Stimulated activated CD4-positive, alpha-beta T cell treated with anti-CD3 and anti-CD28 coated beads, Interleukin-12 subunit alpha, Interleukin-12 subunit beta, amount 100 ng/mL, for 24 hours (primary cell): ENCODE measurements at places on chromosomes 3 and 15.

DNA sequence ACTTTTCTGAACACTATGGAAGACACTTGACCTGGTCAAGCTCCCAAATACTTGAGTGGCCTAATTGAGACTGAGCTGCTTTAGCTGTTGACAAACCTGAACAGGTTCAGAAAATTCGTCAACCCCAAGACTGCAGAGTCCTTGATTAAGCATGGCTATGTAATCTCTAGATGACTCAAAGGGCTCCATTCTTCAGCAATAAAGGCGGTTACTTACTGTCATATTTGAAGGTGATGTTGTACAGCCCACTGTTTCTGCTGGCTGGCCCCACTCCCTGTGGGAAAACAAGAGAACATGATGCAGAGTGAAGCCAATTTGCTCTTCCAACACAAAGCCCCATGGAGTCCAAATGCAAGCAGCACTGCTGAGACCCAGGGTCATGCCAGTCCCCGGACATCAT is 45.1 kb downstream of the IL17RD start:
- no peak for DNase-seq

GRCh38 chr15:80577552-80578205 is 117.4 kb upstream of the ABHD17C start:
- no peak for DNase-seq

- no peak for DNase-seq
Measured at GRCh38 chr15:70214276-70214675, 116.6 kb upstream of the TLE3 start.

DNA sequence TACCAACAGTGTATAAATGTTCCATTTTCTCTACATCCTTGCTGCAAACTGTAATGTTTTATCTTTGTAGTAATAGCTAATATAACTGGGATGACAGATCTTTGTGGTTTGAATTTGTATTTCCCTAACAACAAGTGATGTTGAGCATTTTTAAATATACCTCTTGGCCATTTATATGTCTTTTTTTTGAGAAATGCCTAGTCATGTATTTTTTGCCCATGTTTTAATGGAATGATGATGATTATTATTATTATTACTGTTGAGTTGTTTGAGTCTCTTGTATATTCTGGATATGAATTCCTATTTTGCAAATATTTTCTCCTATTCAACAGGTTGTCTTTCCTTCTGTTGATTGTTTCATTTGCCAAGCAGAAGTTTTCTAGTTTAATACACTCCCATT is 654.9 kb downstream of the ZPLD1 start:
- no peak for DNase-seq

GRCh38 chr3:195909644-195910498 is 1.5 kb upstream of the TNK2 start:
- DNase-seq = peak; percentile 81

DNA sequence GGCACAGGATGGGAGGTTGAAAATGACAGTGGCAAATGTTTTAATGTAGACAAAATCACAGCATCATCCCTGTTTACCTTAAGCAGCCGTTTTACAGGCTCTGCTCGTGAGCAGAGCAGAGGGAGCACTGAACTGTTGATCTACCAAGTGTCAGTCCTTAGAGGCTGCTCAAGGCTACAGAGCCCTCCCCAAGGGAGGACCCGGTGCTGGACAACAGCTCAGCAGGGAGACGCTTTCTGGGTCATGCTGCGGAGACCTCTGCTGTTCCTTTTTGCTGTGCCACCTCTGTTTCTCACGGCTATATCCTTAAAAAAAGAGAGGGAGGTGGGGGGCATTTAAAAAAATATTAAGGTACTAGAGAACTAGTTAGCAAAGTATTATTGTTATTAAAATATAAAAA is 400.2 kb downstream of the GABRB3 start:
- no peak for DNase-seq

GRCh38 chr3:154247806-154248415 is 76.4 kb downstream of the DHX36 start:
- no peak for DNase-seq

- no peak for DNase-seq
Measured at GRCh38 chr3:168251371-168251770, 155.6 kb upstream of the GOLIM4 start.

DNA sequence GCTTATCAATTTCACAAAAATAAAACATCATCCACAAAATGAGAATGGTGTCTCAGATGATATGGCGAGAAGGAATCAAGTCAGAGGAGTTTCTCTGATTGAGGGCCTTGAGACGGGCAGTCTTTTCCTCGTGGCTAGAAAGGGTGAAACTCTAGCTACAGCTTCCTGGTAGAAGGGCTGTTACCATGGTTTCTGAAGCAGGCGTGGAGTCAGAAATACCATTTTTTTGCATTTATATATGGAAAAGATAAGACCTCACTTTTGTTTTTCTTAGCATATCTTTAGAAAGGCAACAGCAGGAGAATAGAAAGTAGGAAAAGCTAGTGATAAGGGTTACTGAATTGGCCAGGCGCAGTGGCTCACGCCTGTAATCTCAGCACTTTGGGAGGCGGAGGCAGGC is 17.3 kb upstream of the SAMD7 start:
- DNase-seq = no peak

GRCh38 chr15:101578443-101578894 is 73.7 kb downstream of the TM2D3 start:
- DNase-seq = no peak

- no peak for DNase-seq
Measured at GRCh38 chr15:73782344-73782959, 29.3 kb upstream of the INSYN1 start.

GRCh38 chr15:36936613-36937012 is 163.7 kb downstream of the MEIS2 start:
- no peak for DNase-seq

- DNase-seq = no peak
Measured at GRCh38 chr3:4078903-4079302, 224.3 kb upstream of the SETMAR start.

- no peak for DNase-seq
Measured at GRCh38 chr3:122094125-122094524, 39.0 kb downstream of the CD86 start.

- DNase-seq = peak; percentile 23
Measured at GRCh38 chr3:43477600-43477999, 144.2 kb downstream of the ANO10 start.

GRCh38 chr3:82088749-82089148 is 327.3 kb upstream of the GBE1 start:
- no peak for DNase-seq

- no peak for DNase-seq
Measured at GRCh38 chr15:64571857-64572291, 111.5 kb downstream of the ZNF609 start.

DNA sequence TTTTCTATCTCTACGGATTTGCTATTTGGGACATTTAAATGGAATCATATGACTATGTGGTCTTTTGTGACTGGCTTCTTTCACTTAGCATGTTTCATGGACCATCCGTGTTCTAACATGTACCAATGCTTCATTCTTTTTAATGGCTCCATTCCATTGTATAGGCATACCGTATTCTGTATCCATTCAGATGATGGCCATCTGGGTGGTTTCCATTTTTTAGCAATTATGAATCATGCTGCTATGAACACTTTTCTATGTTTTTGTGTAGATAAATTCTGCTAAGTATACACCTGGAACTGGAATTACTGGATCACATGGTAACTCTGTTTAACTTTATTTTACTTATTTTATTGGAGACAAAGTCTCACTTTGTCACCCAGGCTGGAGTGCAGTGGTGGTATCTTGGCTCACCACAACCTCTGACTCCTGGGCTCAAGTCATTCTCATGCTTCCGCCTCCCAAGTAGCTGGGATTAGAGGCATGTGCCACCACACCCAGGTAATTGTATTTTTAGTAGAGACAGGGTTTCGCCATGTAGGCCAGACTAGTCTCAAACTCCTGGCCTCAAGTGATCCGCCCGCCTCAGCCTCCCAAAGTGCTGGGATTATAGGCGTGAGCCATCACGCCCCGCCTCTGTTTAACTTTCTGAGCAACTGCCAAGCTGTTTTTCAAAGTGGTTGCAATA is 13.4 kb downstream of the UBP1 start:
- no peak for DNase-seq

- DNase-seq = no peak
Measured at GRCh38 chr3:56157693-56158362, 310.4 kb downstream of the ERC2 start.

DNA sequence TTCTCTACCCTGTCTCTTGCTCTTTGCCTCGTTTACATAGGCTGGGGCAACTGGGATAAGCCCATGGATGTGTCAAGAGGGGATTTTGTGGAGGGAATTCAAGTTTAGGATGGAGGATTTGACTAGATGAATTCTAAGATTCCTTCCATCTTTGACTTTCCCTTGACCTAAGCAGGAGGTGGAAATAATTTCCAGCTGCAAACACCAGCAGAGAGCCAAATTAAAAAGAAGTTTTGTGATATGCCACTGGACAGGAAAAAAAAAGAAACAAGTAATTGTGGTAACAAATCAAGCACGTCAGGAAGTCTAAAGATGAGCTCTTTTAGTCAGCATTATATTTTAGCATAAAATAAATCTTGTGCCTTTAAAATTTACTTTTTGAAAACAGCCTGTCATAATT is 49.8 kb downstream of the KCNMB2 start:
- DNase-seq = no peak

- DNase-seq = no peak
Measured at GRCh38 chr3:47162697-47163168, 1.2 kb downstream of the SETD2 start.

- DNase-seq = peak; percentile 50
Measured at GRCh38 chr3:52240059-52240885, 1.3 kb upstream of the TWF2 start.

DNA sequence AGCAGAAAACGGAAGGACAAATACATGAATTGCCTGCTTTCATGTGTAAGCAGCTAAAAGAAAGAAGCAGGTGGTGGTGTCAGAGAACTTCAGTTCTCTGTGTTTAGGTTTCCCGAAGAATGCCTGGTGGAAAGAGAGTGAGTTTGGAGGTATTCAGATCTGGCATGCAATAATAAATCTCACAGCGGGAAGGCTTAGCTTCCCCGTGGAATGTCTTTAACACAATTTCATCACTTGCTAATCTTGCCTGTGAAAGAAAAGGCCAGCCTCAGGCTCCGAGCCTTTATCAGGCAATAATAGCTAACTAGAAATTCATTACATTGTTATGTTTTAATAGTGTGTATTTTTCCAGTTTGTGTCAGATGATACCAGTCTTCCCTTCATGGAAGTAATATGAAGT is 220.3 kb downstream of the PDZRN3 start:
- DNase-seq = no peak

DNA sequence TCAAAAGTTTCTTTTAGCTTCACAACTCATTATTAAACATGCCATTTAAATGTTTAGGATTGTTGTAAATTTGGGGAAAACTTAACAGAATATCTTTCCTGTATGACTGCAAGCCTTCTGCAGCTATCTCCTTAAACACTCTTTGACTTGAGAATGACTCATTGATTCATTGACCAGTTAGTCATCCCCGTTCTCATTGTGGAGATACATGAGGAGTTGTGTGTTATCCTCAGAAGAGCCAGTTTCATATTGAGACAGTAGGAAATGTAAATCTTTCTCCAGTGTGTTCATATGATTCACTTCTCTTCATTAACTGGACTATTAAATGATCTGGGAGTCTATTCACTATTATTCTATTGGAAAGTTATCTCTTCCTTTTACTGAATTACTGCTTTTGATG is 83.0 kb downstream of the CRYGS start:
- DNase-seq = no peak

- DNase-seq = no peak
Measured at GRCh38 chr3:194808640-194809097, 123.0 kb downstream of the FAM43A start.

GRCh38 chr3:47145272-47145671 is 18.6 kb downstream of the SETD2 start:
- DNase-seq = no peak

GRCh38 chr3:17047894-17048293 is 163.1 kb downstream of the PLCL2 start:
- DNase-seq = no peak

GRCh38 chr3:188229177-188229576 is 75.2 kb downstream of the LPP start:
- no peak for DNase-seq

- DNase-seq = no peak
Measured at GRCh38 chr3:154022606-154023005, 98.6 kb upstream of the ARHGEF26 start.

DNA sequence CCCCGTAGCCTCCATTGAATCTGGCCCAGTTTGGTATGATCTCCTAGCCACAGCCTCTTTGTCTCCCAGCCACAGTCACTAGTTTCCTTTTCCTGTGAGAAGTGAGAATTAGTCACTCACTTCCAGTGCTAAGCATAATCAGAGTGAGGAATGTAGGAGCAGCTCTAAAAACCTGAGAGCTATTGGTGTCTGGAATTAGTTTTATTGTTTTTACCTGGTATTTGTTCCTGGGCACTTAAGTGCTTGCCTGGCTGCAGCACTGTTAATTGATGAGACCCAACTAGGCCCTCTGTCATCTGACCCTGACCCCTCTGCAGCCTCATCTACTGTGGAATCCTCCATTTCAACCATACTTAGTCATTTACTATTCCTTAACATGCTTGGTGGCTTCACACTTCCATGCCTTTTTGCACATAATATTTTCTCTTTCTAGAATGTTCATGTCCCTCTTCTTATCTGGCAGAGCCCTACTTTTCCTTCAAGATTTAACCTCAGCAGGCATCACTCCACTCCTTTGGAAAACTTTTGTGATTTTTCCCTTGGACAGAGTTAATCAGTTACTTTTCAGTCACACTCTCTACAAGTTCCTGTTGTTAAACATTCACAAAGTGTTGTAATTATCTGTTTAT is 48.8 kb downstream of the PDE8A start:
- peak; percentile 11 for DNase-seq

GRCh38 chr3:76134166-76134565 is 348.8 kb upstream of the ZNF717 start:
- no peak for DNase-seq
